ENCODE measurements at places on chromosomes 16 and 17.

DNA sequence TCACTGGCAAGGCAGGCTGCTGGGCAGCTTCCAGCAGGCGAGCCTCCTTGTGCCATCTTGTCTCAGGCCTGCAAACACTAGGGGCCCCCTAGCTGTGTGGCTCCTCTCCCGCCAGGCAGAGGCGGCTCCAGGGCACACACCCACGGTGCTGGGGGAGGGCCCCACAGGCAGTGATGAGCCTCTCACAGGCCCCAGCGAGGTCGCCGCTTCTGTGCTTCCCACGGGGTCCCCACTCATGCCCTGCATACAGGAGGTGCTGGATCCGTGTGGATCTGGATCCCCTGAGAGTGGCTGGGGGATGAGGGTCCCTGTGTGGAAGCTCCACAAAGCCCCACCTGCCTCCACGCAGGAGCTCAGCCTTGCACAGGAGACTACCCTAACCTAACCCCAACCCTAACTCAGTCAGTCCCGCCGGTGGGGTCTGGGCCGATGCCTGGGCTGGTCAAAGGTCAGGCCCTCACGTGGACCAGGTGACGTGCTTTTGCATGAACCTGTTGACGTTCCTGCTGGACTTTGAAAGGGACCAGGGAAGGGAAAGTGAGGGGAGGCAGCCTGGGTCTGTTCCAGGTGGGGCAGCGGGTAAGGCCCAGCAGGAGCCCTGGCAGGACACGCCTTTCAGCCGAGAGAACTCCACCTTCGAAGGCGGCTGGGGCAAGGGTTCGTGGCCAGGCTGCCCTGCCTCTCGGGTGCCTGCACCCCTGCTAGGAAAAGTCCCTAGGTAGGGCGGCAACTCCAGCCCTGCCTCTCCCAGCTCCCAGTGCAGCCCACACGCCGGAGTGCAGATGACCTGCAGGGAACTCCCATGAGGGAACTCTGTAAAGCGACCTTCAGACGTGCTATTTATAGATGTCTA lies 5.2 kb downstream of the SECTM1 start:
- no peak for DNase-seq

DNA sequence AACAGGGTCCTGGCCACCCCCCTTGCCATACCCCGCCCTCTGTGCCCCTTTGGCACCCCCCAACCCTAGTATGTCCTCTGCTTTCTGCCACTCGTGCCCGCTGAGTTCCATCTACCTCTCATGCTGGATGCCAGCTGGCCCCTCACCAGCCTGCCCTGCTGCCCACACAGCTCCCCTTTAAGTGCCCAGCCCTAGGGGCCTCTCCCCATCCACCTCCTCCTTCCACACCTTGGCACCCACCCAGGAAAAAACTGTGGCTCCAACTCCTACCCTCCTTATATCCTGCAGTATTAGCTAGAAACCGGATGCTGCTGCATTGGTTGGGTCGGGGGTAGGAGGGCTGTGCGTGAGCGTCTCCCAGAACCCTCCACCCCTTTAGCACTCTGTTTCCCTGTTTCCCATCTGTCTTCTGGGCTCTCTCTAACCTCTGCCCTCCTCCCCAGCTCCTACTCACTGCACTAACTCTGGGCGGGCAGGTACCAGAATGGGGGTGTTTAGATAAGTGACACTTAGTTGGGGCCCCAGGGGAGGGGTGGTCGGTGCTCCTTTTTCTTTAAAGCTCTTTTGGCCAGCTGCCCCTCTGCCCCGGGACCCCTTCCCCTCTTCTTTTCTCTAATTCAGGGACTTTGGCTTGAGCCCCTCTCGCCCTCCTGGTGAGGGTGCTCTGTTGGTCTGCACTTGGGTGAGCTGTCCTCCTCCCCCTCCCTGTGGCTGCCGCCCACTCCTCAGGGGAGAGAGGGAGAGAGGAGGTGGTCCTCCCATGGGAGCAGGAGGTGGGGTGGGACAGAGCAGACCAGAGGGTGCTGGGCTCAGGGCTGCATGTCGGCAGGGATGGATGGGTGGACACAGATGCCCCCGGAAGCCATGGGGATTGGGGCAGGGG lies 9.9 kb downstream of the NR1D1 start:
- DNase-seq = no peak

- DNase-seq = no peak
These were observed 1.1 kb downstream of the ORC6 start for GRCh38 chr16:46690281-46691178.

DNA sequence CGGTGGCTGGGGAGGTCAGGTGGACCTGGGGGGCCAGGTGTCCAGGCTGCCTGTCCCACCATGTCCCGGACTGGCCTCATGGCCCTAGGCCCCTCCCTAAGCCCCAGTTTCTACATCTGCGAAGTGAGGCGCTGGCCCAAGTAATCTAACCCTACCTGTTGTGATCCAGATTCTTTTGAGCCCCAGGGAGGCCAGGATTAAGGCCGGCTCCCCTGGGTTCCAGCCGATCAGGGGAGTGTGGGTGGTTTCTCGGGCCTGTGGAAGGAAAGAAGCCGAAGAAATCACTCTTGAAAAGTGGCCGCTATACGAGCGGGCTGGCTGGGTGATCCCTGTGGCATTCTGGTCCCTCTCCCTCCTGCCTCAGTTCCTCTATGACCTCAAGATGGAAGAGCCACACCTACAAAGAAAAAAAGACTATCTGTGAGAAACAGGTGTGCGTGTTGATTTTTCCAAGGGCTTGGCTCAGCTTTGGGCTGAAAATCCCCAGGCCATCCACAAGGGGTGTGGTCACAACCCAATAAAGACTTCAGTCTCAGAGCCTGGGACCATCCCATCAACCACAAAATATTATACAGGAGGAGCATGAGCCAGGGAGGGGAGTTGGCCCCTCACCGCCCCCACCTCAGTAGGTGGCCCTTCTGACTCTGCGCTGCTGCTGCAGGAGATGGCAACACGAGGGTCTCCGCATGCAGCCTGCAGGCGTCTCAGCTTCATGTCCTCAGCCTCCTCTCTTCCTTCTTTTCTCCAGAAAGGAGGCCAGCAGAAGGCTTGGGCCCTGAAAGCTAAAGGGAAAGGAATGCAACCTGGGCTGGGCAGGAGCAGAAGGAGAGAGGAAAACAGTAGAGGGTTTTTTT lies 20.3 kb downstream of the GPR142 start:
- DNase-seq = no peak

All from stimulated activated CD4-positive, alpha-beta T cell treated with anti-CD3 and anti-CD28 coated beads, Interleukin-12 subunit alpha, Interleukin-12 subunit beta, amount 100 ng/mL, for 24 hours (primary cell).